ENCODE measurements at places on chromosomes 7 and 10.

- no peak for DNase-seq
Observed at GRCh38 chr10:132058111-132058745, 7.5 kb upstream of the JAKMIP3 start.

GRCh38 chr10:71659111-71659634, 60.4 kb downstream of the C10orf105 start:
- DNase-seq: no peak

DNA sequence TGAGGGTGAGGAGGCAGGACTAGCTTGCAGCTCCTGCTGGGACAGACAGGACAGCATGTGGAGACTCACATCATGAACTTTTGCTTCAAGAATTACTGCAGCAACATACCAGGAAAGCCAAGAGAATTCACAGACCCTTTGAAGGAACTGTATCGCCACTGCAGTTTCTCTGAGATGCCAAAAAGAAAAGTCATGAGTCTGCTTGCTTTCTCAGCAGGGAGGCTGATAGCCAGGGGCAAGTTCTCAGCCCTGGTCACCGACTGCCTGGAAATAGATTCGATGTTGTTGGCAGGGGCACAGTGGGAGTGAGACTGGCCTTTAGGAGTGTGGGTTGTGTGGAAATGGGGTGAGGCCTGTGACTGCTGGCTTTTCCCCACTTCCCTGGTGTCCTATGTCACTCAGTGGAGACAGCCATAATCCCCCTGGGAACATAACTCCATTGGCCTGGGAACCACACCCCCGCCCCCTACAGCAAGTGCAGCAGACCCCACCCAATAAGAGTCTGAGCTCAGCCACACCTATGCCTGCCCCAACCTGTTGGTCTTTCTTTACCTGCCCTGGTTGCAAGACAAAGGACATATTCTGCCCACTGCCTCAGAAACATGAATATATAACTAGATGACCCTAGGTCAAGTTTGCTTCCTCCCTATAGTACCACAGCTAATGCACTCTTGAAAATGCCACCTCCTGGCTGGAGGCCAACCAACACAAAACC, 1.6 kb upstream of the SAMD9 start:
- DNase-seq: no peak

DNA sequence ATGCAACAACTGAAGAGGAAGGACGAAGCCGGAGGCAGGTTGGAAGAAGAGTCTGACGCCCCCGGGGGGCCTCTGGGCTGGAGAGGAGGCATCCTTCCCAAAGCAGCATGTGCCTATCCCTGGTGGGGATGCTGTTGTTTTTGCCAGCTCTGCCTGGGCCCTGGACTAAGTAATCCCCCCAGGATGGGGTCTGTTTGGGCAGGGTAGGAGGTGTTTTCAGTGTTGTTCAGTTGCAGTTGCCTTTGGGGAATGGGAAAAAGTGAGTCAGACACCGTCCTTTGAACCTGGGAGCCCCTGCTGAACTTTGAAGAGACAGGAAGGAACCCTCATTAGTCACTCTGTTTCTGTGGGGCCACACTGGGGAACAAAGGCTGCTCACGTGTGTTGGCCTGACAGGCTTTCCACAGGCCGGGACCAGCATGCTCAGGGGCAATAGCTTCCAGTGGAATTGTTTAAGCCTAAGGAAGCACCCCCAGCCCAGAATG, 35.2 kb upstream of the GDF10 start:
- DNase-seq: peak; percentile 45

DNA sequence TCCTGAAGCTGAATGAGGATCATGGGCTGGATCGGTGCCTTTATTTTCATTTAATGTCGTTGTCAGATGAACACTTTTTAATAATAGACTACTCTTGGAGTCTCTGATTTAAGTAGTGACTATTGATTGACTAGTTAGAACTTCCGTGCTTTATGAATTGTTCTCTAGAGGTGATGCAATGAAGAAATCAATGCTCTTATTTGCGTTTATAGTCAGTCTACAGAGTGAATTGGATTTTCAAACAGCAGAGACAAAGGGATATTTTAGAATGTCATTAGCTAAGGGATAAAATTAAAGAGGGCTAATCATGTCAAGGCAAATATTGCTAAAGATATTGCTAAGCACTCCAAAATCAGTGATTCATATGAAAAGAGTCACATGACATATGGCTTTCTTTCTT, 652.0 kb upstream of the NRP1 start:
- DNase-seq: no peak

DNA sequence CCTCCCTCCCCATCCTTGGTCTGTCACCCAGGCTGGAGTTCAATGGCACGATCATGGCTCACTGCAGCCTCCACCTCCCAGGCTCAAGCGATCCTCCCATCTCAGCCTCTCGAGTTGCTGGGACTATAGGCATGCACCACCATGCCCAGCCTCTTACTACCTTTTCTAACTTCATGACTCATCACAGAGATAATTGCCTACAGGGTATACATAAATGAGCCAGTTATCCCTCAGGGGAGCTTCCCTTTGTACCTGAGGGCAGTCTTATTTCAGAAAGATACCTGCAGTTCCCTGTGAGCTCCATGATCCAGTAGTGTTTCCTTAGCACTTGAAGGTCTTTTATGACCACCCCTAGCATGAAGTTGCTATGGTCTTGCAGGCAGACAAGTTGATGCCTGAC, 94.2 kb upstream of the DNAJC1 start:
- no peak for DNase-seq

- DNase-seq: peak; percentile 19
Observed at GRCh38 chr7:12674861-12675260, 12.6 kb upstream of the ARL4A start.

- no peak for DNase-seq
Observed at GRCh38 chr10:71398976-71399375, 2.3 kb downstream of the CDH23 start.

- DNase-seq: no peak
Observed at GRCh38 chr10:646118-646524, 43.3 kb downstream of the DIP2C start.

DNA sequence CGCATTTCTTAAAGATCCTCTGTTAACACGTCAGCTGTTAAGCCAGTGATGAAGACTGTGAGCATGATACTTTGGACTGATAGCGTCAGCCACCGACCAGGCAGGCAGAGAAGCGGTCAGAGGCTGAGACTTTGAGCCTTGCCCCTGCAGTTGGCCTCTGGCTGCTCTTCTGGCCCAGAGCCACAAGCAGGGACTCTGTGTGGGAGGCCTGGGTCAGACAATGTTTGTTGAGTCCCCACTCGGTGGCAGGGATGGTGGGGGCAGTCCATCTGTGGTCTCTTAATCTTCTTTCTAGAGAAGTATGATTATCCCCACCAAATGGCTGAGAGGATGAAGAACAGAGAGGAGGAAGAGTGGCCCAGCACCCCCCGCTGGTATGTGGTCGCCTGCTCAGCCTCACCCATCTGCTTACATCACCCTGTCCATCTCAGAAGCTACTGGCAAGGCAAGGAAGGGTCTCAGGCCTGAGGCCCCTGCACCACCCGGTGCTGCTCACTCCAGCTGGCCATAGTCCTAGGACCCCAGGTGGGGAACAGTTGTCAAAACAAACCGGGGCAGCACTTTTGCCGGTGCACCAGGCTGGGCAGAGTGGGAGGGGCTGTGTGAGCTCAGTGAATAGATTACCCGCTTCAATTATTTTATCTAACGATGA, 202.9 kb downstream of the GRID1 start:
- DNase-seq: no peak

DNA sequence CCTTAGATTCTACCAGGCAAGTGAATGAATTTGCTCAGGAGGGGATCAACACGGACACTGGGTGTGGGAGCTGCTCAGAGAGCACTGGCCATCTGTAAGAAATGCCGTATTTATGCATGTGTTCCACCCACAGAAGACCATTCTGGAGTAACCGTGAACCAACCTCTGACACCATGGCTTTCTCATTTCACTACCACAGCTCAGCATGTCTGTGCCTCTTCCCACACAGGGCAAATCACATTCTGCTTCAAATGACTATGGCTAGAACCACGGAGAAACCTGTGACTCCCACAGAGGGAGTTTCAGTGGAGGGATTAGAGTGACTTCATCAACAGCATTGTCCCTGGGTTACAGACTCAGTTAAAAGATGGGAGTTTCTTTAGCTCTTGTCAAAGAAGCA, 893.4 kb downstream of the XPNPEP1 start:
- DNase-seq: no peak

DNA sequence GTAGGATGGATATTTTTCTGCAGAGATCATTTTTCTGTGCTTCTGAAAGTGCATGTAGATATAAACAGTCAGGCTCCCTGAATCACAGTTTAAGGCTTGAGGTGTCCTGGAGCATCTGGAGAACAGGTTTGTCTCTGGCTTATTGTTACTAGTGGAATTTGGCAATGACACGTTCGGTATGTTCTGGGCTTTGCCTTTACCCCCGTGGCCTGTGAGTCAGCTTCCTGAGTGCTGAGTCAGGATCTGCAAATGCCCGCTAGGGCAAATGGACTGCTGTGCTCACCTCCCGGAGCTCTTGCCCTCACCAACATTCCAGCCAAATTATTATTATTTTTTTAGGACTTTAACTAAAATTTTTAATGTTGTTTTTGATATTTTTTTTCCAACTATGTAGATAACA, 192.5 kb upstream of the PRSS1 start:
- DNase-seq: no peak

GRCh38 chr7:140920745-140921144, 4.0 kb downstream of the BRAF start:
- DNase-seq: no peak

- DNase-seq: no peak
Observed at GRCh38 chr7:116512520-116513188, 12.2 kb upstream of the CAV1 start.

- no peak for DNase-seq
Observed at GRCh38 chr7:107404740-107405537, 64.9 kb upstream of the GPR22 start.

GRCh38 chr10:79335094-79335469, 12.2 kb upstream of the PPIF start:
- DNase-seq: no peak

DNA sequence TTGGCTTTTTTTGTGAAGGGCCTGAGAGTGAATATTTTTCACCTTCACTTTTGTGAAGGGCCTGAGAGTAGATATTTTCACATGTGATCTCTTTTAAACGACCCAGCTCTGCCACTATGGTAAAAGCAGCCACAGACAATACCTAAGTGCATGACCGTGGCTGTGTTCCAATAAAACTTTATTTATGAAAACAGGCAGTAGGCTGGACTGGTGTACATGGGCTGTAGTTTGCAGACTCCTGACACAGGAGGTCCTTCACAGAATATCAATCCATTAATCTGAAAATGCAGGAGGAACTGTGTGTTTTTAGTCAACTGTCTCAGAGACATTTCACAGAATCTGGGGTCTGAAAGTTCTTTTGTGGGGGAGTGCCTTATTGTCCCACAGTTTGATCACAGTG, 186.9 kb downstream of the PRKCQ start:
- no peak for DNase-seq
